ENCODE measurements at places on chromosomes 6 and 20.

- DNase-seq, result no peak
These were observed 541.9 kb upstream of the SPTLC3 start for GRCh38 chr20:12466915-12467314.

DNA sequence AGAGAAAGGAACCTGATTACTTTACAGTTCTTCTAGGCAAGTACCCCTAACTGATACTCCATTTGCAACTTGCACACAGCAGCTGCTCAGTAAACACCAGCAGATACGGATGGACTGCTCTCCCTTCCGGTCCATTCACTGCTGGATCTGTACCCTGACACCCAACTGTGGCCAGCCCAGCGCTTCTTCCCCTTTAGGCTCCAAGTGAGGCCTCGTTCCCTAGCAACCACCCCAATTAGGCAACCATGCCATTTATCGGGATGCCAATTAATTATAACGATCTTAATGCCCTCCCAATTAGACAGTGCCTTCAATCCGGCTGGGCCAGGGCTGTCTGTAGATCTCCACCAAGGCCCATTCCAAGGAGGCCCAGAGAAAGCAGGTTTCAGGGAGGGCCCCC is 3.2 kb downstream of the SULF2 start:
- DNase-seq, result no peak

GRCh38 chr6:36920049-36920448 is 34.3 kb downstream of the C6orf89 start:
- no peak for DNase-seq

DNA sequence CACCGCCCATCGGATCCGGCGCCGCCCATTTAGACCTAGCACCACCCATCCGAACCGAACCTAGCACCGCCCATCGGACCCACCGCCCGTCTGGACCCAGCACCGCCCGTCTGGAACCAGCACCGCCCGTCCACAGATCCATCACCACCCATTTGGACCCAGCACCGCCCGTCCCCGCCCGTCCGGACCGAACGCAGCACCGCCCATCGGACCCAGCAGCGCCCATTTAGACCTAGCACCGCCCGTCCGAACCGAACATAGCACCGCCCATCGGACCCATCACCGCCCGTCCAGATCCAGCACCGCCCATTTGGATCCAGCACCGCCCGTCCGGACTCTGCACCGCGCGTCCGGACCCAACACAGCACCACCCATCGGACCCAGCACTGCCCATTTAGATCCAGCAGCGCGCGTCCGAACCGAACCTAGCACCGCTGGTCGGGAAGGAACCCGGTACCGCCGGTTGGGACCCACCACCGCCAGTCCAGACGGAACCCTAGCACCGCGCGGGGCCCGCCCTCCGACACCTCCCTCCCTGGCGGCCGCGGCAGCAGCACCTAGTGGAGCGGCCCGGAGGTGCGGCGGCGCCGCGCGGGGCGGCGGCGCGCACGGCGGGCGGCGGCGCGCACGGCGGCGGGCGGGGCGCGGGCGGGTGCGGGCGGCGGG is 348 bp upstream of the AFDN start:
- peak; percentile 37 for DNase-seq

DNA sequence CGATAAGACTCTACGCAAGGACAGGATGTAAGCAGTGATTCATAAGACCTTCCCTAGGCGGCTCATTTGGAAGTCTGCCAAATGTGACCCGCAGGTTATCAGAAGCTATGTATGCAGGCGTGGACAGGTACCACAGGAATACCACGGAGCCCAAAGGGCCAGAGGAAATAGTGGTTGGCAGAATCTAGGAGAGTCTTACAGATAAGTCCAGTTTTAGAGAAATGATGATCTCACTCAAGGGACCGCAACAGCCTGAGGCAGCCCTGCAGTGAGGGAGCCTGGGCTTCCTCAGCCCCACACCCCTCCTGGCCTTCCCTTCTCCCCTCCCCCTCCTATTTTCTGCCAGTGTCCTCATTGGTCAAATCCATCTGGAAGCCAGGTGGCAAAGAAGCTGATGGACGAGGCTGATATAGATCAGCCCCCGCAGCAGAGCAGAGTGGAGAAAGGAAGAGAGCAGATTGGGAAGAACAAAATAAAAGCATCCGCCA is 110.6 kb downstream of the FNDC1 start:
- no peak for DNase-seq

DNA sequence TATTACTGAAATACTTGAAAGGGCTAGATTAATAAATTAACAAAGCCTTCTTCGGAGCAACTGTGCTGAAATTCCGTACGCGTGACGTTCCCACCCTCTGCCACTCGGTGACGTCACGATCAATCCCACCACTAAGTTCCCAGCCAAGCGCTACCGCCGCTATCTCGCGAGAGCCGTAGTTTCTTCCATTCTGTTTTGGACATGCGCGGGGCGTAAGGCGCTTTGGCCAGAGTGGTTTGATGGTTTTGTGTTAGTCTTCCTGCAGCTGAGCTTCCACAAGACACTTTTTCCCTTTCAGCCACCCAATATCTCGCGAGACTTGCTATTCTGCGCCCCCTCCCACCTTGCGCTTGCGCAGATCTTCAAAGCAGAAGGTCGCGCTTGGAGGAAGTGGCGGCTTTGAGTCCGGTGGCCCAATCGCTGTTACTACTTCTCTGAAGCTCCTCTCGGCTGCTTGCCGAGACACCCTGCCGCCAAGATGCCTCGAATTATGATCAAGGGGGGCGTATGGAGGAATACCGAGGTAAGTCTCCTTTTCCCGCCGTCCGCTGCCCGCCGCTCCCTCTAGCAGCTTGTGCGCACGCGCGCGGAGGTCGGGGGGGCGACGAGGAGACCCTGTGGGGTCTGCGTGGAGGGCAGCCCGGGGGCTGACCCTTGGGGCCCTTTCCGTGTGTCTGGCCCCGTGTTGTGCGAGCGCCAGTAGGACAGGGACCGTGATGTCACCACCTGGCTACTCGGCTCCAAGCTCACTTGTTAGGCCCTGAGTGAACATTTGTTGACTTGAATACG is at the start of gene CDC5L:
TSS of gene CDC5L (plus strand) at position 361 of the 789 bp plus-strand sequence. CDS start at position 479, 118 bp downstream.
- DNase-seq, result peak; percentile 90

- DNase-seq, result no peak
These were observed 96.8 kb downstream of the RIMS1 start for GRCh38 chr6:71983131-71983530.

- DNase-seq, result no peak
These were observed 65.3 kb downstream of the MAP3K5 start for GRCh38 chr6:136726837-136727557.

GRCh38 chr20:53859684-53860083 is 210.7 kb downstream of the BCAS1 start:
- no peak for DNase-seq

DNA sequence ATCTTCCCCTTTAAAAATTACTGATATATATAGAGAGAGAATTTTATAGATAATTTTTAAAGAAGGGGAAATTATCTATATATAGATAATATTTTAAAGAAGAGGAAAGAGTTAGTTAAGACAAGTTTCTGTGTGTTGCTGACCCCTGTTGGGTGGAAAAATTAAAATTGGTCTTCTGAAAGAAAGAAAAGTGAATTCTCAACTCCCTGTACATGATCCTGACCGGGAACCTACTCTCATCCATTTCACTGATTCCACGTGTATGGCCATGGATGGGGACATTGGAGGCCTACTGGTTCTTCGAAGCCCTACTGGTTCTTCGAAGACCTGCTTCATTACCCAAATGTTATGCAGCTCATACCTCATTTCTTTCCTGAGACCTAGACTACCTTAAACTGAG is 53.0 kb upstream of the TCF21 start:
- DNase-seq, result no peak

DNA sequence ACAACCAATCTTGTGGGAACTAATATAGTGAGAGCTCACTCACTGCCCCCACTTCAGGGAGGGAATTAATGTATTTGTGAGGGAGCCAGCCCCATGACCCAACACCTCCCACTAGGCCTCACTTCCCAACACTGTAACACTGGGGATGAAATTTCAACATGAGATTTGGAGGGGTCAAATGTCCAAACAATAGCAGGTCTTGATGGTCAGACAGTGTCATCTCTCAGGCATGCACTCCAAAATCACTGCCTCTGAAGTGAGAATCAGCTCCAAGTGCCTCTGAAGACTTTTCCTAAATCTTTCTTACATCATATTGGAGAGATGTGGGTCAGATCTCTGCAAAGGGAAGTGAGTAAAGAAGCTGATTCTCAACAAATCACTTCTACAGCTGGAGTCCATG is 13.8 kb upstream of the SAYSD1 start:
- DNase-seq, result no peak

DNA sequence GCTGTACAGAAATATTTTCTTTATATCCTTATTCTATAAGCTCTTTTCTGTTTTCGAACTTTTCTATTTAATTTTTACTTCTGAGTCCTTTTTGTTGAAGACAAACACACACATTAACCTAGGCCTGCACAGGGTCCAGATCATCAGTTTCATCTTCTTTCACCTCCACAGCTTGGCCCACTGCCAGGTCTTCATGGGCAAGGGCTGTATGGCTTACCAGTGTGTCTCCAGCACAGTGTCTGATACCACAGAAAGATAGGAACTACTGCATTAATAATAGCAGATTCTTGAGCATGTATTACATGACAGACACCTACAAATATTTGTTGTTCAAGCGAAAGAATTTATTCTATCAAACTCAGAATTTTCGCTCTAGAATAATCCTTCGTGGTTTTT is 24.4 kb downstream of the QKI start:
- DNase-seq, result no peak

- DNase-seq, result no peak
These were observed 7.6 kb downstream of the SPATS1 start for GRCh38 chr6:44349904-44350649.

DNA sequence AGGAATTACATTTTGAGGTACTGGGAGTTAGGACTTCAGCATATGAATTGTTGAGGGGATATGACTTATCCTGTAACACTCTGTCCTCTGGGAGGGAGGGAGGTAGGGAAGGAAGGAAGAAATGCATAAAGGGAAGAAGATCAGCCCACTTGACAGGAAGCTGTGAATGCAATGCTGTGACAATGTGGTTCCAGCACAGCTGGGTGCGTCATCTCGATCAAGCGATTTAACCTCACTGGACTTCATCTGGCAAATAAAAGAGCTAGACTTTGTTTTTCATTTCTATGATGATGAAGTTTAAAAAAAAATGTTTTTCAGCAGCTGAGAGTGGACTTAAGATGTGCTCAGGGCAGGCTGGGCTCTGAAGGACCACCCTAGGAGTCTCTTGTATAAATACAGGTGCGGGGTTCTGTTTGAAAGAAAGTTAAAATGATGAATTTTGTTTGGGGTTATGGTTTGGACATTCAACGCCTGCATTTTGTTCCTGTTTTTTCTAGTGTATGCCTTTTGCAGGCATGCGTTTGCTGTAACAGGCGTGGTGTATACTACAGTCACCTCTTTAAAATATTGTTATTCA is 178.1 kb downstream of the RIMS1 start:
- no peak for DNase-seq

DNA sequence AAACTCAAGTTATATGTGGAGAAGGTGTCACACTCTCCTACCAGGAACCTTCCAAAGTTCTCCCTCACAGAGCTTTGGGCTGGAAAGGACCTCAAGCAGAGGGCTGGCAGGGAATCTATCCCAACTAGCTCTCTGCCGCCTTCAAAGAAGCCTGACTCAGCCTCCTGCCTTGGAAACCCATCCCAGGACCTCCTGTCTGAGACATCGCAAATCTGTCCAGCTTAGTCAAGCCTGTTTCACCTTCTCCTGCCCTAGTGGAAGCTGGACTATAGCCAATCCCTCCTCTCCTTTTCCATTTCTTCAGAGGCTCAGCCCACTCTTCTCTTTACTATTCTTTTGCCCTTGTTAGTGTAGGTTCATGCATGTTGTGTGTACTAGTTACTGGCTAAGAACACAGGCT is 48.2 kb upstream of the FOXP4 start:
- DNase-seq, result no peak

DNA sequence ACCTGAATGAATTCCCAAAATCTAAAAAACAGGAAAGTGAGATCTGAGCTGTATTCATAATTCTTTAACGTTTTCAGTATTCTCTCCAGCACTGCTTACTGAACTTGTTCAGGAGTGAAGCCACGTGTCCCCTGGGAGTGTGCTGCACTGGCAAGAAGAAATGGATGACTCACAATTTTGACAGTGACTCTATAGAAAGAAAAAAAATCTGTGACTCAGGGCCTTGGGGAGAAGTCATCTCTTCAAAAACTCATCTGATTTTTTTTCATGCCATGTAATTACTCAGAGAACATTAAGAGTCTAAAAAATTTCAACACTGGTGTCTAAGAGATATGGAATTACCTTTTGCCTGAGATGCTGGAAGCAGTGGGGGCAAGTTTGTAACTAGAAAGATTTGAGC is 39.7 kb downstream of the ANKEF1 start:
- DNase-seq, result no peak
